ENCODE measurements at places on chromosomes 12 and 14.

DNA sequence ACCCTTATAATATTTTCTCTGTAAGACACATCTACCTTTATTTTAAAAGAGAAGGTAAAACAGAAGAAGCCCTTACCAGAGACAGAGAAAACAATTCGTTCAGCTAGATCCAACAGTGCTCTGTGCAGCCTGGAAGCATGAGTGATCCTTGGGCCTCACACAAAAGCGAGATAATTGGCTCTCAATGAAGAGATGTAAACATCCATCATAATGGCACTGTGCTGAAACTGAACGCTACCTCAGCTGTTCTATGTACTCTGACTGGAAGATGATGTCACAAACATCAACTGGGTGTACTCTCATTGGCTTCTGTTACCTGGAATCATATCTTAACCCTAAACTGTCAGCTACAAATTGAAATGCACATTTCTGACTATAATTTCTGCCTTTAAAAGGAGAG, at the start of gene MGAT4C:
MGAT4C (minus strand) TSS at position 229 of the 400 bp plus-strand sequence.
- peak; percentile 85 for DNase-seq

DNA sequence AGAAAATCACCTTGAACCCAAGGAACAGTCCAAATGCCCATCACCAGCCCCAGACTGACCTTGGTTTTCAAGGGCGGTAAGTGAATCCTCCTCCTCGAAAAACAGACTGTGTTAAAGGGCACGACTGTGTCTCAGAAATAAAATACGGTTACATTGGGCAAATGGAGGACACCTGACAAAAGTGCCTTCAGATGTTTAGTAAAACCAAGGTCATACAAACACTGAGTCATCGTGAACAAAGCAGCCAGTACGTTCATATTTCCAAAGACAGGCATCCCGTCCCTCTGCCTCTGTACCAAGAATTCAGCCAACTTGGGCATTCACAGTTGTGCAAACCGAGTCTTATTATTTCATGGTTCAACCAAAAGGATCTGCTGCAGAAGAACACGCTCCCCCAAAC, 25.9 kb downstream of the FOXN3 start:
- DNase-seq, result no peak

DNA sequence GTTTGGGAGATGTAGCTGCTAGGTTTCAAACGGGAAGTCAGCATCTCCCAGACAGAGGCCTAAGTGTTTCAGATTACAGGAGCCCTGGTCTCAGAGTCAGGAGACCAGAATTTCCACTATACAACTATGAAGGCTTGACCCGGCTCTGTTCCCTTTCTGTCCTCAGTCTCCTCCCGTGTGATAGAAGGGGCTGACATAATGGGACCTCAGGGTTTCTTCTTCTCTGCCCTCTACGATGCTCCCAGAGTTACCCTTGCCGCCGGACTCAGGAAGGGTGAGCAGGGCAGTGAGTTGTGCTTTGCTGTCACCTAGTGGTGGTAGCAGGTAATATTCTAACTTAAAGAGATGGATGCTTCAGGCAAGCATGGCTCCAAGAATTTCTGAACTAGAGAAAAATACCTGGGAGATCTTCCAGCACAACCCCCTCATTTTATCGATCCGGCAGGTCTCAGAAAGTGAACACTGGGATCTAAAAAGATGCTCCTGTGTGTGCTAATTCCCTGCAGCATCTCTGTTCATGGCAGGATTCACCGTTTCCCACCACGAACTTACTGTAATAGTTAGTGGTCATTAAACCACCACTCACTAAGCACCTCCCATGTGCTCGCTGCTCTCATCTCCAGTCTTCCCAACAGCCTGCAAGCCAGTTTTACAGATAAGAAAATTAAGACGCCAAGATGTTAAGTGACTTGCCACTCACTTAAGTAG, 84.4 kb downstream of the VWF start:
- DNase-seq, result peak; percentile 6

GRCh38 chr12:110266980-110267620, 13.9 kb upstream of the ATP2A2 start:
- DNase-seq, result peak; percentile 46

GRCh38 chr14:28121512-28122297, 644.9 kb upstream of the FOXG1 start:
- no peak for DNase-seq

DNA sequence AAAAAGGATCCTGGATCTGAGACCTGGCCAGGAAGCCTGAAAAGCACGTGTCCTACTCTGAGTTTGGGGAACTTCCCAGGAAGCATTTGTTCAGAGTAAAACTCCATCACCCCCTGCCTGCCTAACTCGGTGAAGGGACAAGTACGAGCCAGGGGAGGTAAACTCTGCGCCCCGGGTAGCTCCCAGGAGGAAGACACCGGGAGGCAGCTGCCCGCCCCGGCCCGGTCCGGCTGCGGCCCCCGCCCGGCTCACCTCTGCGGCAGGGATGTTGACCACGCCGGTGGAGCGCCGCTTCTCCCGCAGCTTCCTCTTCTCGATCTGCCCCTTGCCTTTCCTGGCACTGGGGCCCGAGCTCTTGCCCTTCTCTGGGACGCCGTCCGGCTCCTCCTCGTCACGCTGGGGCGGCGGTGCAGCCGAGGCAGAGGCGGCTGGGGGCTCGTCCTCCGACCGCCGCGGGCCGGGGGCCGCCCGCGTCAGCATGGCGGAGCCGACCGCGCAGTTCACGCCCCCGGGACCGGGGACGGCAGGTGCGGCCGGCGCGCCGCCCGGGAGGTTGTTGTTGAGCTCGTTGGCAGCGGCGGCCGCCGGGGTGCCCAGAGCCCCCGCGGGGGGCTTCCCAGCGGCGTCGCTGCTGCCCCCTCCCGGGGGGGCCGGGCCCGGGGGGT, 1.2 kb downstream of the PAWR start:
- no peak for DNase-seq

DNA sequence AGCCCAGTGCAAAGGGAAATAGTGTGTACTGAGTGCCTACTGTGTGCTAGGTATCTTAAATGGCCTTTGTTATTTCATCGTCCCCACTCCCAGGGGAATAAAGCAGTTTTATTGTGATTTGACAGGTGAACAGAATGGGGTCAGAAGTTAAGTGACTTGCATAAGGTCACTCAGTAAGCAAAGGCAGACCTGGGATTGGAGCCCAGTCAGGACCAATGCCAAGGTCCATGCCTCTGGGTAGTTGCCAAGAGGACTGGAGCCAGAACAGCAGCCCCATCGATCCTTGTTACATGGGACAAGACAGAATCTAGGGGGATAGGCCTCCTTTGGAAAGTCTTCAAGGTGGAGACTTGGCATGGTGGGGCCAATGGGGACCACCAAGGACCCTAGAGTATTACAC, 227.4 kb upstream of the PWP1 start:
- DNase-seq, result no peak

- peak; percentile 56 for DNase-seq
Measured at GRCh38 chr14:56474419-56475022, 105.1 kb upstream of the TMEM260 start.

DNA sequence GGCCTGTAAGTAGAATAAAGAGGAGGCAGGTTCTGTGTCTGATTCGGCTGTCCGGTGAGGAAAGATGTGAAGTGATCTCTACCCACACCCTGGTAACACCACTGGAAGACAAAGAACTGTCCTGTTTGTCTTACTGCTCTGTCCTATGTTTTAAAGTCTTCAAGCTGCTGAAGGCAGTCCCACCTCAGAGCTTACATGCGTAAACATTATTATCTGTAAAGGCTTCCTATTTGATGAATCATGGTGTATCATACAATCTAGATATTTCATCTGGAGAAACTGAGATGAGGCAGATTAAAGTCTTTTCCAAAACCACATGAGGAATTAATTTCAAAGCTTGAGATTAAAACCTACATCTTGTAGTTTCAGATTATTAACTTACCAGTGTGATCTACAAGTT, 427.6 kb downstream of the ZFP36L1 start:
- no peak for DNase-seq

DNA sequence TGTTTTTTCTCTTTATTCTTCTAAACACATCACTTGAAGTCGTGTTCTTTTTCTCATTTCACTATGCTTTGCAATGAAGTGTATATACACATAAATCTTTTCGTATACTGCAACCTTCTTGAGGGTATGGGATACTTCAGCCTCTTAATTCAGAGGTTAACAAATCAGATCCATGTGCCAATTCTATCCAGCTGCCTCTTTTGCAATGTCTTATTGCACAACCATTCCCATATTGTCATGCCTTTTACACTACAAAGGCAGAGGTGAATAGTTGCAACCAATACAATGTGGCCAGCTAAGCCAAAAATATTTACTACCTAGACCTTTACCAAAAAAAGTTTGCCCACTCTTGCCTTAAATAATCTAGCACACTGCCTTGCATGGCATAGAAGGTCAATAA, 224.5 kb upstream of the FOXG1 start:
- no peak for DNase-seq

GRCh38 chr12:38995249-38995648, 89.9 kb upstream of the CPNE8 start:
- no peak for DNase-seq

DNA sequence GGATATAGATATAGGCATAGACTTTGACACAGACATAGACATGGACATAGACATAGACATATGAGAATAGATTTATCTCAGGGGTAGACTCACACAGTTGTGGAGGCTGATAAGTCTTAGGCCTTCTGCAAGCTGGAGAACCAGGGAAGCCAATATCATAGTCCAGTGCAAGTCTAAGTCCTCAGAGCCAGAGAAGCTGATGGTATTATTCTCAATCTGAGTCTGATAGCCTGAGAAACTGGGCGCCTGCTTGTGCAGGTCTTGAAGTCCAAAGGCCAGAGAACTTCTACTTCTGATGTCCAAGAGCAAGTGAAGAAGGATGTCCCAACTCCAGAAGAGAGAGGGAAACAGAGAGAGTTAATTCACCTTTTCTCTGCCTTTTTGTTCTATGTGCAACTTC, 476.5 kb downstream of the SLC6A15 start:
- no peak for DNase-seq

DNA sequence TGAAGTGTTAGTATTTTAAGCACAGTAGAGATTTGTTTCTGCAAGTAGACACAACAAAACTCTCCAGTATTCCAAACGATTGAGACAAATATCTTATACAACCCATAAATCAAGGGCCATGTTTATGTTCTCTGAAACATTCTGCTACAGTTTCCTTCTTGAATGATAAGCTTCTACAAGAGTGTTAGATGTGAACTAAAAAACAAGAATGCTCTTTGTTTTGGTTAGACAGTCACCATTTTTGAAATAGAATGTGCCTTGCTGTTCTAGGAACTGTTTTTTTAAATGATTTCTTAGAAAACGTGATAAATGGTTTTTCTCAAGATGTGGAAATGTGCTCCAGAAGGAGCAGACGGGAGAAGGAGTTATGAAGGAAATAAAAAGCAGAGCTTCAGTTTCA, 1656.3 kb upstream of the FLRT2 start:
- DNase-seq, result no peak

DNA sequence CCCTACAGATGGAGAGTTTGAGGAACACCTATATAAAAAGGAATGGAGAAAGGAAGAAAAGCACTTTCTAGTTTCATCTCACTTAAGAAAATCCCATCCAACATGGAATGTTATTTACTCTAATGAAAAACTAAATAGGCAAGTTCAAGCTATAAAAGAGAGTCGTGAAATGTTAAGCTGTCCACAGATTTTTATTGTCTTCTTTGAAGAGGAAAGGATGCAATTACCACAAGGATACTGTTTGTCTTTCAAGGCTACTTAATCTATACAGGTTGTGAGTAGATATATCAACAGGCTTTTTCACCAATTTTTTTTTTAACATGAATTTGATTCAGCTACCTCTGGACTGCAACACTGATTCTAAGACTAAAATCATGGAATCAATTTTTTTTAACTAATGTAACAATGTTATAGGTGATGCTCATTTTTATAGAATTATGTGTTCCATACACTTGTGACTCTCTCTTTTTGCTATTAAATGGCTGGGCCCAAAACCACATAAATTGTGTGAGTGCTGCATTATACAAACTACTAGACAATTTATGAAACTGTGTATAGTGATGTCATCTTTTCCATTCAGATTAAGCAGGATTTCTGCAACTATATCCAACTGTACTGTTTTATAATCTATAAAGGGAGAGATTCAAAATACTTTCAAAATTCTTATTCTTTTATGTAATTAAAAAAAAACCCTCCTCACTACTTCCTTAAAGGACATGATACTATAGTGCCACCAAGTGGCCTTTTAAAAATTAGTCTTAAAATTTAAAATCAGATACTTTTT, 26.8 kb upstream of the BMAL2 start:
- DNase-seq, result peak; percentile 21

GRCh38 chr12:122517877-122518276, 8.9 kb downstream of the RSRC2 start:
- no peak for DNase-seq

GRCh38 chr14:67934087-67934486, 114.5 kb downstream of the RAD51B start:
- DNase-seq, result peak; percentile 62

GRCh38 chr14:94474581-94475031, 1.4 kb downstream of the SERPINA9 start:
- DNase-seq, result no peak

GRCh38 chr14:105502446-105503295, 11.6 kb downstream of the TEDC1 start:
- no peak for DNase-seq

- DNase-seq, result no peak
Measured at GRCh38 chr12:13503094-13503835, 306.7 kb downstream of the EMP1 start.

- DNase-seq, result peak; percentile 96
Measured at GRCh38 chr14:82313889-82314288, 780.2 kb upstream of the SEL1L start.

DNA sequence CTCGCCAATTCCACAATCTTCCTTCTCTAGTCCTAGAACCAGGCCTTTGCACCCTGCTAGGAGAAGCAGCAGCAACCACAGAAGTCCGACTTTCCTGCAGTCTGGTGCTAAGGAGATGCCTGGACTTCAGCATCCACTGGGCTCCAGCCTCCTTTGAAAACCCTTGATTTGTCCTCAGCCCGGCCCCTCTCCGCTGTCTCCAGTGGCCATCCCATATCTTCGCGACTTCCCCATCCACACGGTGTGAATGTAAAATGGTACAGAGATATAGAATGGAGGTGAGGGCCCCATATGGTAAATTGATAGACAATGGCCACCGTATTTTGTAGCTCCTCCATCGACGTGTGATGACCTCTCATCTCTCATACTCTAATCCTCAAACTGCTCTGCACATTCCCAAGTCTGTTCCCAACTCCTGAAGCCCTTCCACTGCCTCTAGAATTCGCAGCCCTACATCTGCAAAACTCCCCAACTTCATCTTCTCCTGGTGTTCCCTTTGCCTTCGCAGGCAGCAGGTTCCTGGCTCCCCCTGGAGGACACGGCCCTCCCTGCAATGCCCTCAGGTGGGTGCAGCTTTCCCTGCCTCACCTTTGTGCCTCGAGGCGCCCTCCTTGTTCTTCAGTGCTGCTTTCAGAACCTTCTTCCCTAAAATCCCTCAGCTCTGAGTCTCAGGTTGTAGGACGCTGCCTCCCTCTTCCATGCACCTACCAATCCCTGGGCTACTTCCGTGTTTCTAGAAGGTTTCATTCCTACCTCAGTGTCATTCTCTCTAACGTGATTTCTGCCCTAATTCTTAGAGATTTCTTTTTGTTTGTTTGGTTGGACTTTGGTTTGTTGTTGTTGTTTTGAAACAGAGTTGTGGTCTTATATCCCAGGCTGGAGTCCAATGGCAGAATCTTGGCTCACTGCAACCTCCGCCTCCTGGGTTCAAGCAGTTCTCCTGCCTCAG, 36.7 kb downstream of the TMBIM6 start:
- no peak for DNase-seq
